ENCODE measurements at places on chromosomes 4 and X.

GRCh38 chr4:113347245-113347644, 297.8 kb downstream of the ANK2 start:
- no peak for DNase-seq

- DNase-seq = no peak
Measured at GRCh38 chrX:20037186-20037585, 46.3 kb upstream of the BCLAF3 start.

DNA sequence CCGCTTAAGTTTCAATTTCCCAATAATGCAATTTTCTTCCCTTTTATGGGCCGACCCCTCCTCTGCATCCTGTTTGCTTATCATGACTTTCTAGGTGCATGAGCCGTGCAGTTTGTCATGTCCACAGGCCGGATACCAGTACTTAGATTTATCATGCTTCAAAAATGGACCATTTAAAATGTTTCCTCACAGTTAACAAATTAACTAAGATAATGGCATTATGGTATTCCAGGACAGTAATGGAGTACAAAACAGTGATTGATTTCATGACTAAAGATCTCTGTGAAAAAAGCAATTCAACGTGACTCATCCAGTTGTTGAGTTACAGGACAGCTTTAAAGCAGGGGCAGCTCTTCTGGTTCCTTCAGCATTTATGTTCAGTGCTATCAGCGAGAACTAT, 23.0 kb downstream of the SNX25 start:
- no peak for DNase-seq

- no peak for DNase-seq
Measured at GRCh38 chr4:93777081-93777460, 51.5 kb upstream of the ATOH1 start.

- DNase-seq = no peak
Measured at GRCh38 chrX:109926743-109927662, 75.9 kb upstream of the TMEM164 start.
